ENCODE measurements at places on chromosomes 1 and 21.

DNA sequence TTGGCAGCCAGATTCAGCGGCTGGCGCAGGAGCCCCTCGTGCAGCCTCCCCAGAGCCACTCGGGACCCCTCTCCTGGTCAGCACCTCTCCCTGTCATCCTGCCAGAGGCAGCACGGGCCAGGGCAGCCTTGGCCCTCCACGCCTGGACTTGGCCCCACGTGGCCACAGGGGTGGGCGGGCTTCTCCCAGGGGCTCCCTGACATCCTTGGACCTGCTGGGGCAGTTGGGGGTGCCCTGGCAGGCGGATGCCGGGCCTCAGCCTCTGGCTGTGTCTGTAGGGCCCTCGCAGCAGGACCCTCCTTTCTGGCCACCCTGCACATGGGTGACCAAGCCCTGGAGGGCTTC is 60.2 kb downstream of the MORN1 start:
- DNase-seq, result no peak

DNA sequence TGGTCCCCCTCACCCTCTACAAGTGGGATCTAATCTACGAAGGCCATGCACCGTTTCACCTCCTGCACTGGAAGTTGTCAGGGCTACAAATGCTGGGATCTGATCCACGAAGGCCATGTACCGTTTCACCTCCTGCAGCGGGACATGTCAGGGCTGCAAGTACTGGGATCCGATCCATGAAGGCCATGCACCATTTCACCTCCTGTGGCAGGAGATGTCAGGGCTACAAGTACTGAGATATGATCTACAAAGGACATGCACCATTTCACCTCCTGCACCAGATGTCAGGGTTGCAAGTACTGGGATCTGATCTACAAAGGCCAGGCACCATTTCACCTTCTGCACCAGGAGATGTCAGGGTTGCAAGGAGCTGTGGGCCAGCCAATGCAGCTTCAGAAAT is 7.0 kb downstream of the ALDH4A1 start:
- no peak for DNase-seq

GRCh38 chr1:211644653-211645052 is 30.8 kb downstream of the NEK2 start:
- no peak for DNase-seq

- DNase-seq, result peak; percentile 34
These were observed at the start of gene MAP3K7CL for GRCh38 chr21:29130270-29130969. Gene MAP3K7CL, plus strand, starts transcription at chr21:29130644. Its CDS starts 2,701 bp downstream, at chr21:29133345.

GRCh38 chr1:57620605-57621004 is 196.7 kb upstream of the DAB1 start:
- no peak for DNase-seq

GRCh38 chr1:162631546-162632191 is 595 bp upstream of the DDR2 start:
- no peak for DNase-seq

GRCh38 chr1:247906504-247907047 is 11.2 kb downstream of the OR2W3 start:
- peak; percentile 87 for DNase-seq
